NCI-H1048 (cell line): ENCODE measurements at places on chromosomes 11 and 22.

DNA sequence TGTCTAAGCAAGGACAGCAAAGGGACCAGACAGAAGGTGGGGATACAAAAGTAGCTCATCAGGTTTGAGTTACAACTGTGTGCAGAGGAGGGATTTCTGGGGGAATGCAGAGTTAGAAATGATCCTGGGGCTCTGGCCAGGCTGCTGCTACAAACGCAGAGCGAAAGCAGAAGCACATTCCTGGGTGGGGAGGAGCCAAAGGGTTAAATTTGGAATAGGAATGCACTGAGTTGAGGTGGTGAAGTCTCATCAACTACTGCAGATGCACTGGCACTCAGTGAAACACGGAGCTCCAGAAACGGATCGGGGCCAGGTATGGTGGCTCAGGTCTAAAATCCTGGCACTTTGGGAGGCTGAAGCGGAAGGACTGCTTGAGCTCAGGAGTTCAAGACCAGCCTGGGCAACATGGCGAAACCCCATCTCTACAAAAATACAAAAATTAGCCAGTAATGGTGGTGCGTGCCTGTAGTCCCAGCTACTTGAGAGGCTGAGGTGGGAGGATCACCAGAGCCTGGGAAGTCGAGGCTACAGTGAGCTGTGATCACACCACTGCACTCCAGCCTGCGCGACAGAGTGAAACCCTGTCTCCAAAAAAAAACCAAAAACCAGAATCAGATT is 3.2 kb downstream of the CHKA start:
- no peak for DNase-seq

DNA sequence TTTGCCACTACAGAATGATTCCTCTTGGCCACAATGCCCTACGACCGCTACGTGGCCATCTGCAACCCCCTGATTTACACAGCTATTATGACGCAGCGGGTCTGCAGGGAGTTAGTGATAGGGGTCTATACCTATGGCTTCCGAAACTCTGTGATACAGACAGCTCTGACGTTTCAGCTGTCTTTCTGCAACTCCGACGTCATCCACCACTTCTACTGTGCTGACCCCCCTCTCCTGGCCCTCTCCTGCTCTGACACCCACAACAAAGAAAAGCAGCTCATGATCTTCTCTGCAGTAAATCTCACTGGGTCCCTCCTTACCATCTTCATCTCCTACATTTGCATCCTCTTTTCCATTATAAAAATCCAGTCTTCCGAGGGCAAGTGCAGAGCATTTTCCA is 52.3 kb upstream of the OR5P2 start:
- DNase-seq: no peak

- no peak for DNase-seq
Measured at GRCh38 chr11:66473608-66474515, 6.4 kb upstream of the DPP3 start.

DNA sequence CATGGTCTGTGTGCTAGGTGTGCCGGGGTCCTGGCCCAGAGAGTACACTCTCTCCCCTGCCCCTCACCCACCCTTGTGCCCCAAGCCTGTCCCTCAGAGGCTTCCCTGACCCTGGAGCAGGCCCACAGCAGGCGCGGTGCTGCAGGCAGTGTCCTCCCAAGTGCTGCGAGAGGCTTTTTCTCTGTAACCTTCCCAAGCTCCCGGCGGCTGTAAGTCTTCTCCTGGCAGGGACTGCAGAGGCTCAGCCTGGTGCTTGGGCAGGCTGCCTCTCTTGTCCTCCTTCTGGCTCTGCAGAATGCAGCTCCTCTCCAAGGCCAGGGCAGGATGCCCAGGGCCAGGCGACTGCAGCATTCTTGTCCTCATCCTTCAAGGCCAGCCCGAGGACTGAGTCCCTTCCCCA is 15.9 kb downstream of the RFPL1 start:
- DNase-seq: no peak

- no peak for DNase-seq
Measured at GRCh38 chr11:131978351-131978750, 607.9 kb downstream of the NTM start.

DNA sequence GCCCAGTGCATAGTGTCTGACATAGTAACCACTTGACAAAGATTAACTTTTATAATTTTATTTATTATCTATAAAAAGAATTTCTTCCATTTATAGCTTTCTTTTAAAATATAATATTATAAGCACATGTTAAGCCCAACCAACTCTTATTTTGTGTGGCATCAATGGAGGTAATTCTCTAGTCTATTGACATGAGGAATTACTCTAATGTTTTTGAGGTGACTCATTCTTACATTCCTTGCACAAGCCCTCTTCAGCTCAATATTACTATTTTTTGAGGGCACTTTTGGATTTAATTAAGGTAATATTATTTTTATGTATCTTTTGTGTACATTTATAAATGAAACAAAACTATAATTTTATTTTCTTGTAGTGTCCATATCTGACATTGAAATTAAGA is 59.6 kb downstream of the AASDHPPT start:
- DNase-seq: no peak

DNA sequence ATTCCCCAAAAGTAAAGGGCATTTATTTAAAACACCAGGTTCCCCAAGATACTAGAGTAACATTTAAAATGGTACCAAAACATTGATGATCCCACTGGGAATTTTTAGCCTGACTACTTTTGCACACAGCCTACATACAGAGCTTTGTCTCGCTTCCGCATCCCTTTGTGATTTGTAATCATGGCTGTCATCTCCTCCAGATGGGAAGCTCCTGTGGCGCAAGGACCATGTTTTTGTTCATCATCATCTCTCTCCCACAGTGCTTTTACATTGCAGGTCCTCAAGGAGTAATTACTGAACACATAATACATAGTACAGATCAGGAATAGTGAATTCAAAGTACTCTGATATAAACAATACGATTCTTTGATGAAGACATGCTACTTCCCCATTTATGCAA is 231.2 kb upstream of the MTNR1B start:
- no peak for DNase-seq

DNA sequence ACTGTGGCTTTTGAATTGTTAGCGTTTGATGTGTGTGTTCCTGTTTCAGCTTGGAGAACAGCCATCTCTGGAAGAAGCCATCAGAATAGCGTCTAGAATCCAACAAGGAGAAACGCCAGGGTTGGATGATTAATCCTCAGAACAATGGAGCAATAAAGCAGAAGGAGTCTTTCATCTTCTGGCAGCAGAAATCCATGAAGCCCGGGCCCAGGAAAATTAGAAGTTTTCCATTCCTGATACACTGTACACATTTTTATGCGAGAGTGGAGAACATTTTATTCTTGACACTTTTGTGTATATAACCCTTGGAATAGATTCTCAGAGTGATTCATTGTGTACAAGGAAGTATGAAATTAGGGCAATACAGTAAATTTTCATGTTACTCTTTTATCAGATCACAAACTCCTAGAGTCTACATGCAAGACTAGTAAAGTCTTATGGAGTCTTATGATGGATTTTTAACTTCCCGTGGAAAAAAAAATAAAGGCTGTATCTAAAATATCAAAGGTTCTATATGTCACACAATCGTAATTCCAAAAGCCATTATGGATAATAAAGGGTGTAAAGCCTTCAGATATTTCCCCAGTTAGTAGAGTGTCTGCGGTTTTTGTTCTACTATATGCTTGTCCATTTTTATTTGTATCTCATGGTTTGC is 45.9 kb upstream of the WEE1 start:
- DNase-seq: no peak

DNA sequence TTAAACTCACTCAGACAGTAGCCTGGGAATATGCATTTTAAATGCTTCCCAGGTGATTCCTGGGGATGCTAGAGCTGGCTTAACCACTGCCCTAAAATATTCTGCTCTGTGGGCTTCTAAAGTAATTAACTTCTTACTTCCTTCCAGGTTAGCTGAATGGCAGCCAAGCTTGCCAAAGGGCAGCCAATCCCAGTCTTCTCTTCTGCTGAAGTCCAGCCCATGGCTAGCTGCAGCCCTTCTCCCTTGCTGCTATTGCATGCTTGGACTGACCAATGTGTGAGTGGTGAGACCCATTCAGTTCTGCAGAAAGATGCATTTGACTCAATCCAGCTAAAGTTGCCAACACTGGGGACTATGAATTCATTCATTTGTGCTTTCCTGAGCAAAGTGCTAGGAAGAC is 411.9 kb downstream of the SOX6 start:
- no peak for DNase-seq

GRCh38 chr11:78432956-78433355 is 15.3 kb upstream of the GAB2 start:
- DNase-seq: no peak

DNA sequence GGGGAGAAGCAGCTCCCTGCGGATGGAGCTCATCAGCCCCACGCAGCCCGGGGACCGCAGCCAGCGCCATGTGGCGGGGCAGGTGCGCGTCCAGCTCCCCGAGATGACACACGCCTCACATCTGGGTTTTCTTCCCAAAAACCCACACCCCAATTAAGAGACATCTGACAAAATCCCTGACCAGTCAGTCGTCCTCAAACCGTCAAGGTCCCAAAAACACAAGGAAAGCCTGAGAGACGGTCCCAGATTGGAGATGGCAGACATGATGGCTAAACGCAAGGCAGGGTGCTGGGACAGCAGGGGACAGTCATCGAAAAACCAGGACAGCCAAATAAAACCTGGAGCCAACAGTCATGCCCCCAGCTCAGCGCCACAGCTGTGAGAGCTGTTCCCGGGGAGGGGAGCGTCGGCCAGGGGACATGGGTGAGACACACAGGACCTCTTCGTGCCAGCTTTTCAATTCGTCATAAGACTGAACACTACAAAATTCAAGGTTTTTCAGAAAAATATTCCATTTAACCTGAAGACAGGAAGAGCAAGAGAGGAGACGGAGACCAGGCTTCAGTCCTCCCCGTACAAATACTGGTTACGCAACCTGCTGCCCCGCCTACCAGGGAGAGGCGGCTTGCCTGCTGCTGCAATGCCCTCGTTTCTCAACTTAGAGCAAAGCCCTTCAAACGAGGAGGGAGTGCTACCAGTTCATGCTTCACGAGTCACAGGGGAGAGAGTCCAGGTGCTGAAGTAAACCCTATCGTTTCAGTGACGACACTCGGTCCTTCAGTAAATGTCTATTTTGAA is 10.5 kb downstream of the TOLLIP start:
- no peak for DNase-seq

DNA sequence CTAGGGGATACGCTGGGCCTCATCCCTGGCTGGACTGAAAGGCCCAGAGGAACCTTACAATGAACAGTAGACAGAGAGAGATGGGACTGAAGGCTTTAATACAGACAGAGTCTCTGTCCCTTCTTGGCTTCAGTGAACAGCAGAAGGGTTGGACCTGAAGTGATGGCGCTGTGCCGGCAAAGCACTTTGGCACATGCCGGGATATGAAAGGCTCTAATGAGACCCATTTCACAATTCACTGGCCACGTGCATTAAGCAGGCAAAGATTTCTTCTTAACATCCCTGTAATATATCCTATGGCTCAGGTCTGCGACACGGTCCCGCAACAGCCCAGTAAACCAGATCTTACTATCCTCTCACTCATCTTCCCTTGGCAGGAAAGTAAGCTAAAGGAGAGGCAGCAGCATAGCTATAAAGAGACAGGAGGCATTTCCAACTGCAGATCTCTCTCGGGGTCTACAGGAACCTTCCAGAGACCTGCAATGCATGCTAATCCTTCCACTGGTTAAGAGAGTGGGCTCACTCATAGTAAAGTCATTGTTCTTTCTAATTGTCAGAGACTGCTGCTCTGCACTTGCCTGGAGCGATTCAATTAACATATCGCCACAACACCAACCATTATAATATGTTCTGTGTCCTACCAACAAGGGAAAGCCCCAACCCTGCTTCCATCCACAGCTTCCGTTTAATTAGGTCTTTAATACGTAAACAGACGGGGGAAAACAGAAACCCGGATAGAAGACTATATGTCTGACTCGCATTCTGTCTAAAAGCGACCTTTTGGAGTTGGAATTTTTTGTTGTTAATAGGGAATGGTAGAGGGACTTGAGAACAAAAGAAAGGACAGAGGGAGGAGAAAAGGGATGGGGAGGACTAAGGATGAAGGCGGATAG is 1179.0 kb downstream of the LRRC4C start:
- peak; percentile 71 for DNase-seq

DNA sequence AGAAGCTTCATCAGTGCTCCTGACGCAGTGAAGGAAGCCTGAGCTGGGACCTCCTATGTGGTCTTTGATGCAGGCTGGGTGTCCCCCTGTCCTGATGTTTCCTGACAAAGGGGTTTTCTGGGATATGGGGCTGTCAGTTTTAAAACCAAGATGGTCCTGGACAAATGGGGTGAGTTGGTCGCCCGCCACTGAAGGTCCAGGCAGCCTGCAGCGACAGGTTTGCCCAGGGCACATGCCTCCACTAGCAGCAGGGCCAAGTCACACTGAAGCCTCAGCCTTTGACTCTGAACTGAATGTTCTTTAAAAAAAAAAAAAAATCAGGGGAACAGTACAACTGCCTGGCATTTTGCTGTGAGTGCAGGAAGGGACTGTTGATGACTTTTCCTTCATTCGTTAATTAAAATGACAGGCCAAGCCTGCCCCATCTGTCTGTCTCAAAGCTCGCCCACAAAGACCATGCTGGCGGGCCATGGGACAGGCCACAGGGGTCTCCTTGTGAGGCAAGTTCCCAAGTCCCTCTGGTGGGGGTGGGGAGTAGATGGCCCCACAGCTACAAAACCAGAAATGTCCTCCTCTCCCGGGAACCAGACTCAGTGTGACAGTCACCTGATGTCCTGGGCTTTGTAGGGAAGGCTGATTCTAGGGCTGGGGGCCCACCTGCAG is 274.8 kb downstream of the CTTN start:
- DNase-seq: no peak

- no peak for DNase-seq
Measured at GRCh38 chr11:130202009-130202817, 42.6 kb downstream of the ST14 start.

GRCh38 chr11:119055901-119056300 is 1.1 kb downstream of the HYOU1 start:
- DNase-seq: no peak

DNA sequence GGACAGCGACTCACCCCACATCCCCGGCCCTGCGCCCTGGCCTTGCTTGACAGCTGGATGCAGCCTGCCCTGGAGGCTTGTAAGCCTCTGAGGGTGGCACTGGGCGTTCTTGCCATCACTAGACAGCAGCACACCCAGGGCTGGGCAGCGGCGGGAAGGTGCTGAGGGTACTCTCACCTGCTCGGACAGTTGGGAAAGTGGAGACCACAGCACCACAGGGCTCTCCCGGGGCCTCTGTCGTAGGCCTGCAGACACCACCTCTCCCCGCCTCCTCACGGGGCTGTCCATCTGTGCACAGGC is 18.8 kb upstream of the BRSK2 start:
- no peak for DNase-seq

- DNase-seq: no peak
Measured at GRCh38 chr22:37823134-37823985, at the start of gene GALR3. GALR3 (plus strand) TSS chr22:37823382; CDS start chr22:37823407, 25 bp downstream.

GRCh38 chr11:69654660-69655478 is 13.9 kb downstream of the CCND1 start:
- no peak for DNase-seq

- DNase-seq: no peak
Measured at GRCh38 chr11:48129697-48130395, 86.8 kb upstream of the OR4B1 start.

DNA sequence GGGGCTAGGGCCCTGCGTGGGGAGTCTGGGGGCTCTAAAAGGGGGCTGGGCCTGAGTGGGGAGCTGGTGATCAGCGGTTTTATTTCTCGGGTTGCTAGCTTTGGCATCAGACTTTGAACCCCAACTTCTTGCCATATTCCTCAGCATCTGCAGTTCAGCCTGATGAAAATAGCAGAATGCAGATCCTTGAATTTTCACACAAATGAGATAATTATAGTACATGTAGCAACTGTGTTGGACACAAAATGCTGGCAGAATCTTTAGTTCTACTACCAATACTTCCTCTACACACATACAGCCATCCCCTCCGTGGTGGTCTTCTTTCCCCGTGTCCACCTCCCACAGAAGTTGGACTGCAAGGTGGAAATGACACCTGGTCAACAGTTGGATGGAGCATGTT is 1.5 kb downstream of the ZC3H7B start:
- no peak for DNase-seq
